ENCODE measurements at places on chromosomes 7 and 10.

GRCh38 chr10:46175831-46176230, 111.0 kb upstream of the ANTXRL start:
- DNase-seq = no peak

GRCh38 chr7:71865172-71865571, 547.0 kb downstream of the CALN1 start:
- DNase-seq = no peak

DNA sequence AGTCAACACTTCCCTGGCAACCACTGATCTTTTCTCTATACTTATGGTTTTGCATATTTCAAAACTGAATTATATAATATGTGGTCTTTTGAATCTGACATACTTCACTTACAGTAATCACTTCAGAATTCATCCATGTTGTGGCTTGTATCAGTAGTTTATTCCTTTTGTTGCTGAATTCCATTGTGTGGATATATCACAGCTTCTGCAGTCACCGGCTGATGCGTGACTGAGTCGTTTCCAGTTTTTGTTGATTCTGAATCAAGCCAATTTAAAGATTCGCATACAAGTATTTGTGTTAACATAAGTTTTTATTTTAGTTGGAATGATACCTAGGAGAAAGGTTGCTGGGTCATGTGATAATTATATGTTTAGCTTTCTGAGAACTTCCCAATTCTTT, 672.5 kb upstream of the ANKRD30A start:
- no peak for DNase-seq

- DNase-seq = no peak
Observed at GRCh38 chr7:148944935-148945934, 61.1 kb upstream of the EZH2 start.

DNA sequence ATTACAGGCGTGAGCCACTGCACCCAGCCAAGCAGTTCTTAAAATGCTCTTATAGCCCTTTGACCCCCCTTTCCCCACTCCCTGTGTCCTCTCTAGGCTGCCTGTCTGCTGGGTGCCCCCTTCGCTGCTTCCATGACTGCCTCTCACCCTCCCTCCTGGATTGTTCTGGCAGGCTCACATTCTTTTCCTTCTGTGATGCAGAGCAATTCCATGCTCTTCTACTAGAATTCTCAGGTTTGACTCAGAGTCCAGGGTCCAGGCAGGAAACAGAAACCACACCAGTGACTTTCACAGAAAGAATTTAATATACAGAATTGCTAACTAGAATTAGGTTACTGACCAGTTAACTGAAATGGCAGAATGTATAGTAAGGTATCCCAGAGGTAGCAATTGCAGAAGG, 244.8 kb downstream of the BAMBI start:
- DNase-seq = no peak

GRCh38 chr10:80730522-80730921, 192.8 kb downstream of the SH2D4B start:
- no peak for DNase-seq

DNA sequence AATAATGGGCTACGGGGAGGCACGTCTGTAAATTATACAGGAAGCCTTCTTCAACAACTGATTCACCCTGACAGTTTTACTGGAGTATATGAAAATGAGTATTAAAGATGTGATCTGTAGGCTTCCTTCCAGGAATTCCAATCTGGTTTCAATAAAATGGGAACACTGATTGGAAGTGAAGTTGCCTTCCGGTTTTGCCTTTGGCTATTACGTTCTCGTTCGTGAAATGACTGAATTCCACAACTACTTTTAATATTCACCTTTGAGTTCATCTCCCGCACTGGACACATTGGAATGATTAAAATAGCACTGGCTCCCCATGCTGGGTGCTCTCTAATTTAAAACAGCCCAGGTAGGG, 350.1 kb upstream of the MKI67 start:
- no peak for DNase-seq

- DNase-seq = no peak
Observed at GRCh38 chr10:19917751-19918478, 101.7 kb downstream of the PLXDC2 start.

GRCh38 chr10:132162590-132163277, 24.0 kb upstream of the DPYSL4 start:
- DNase-seq = no peak

DNA sequence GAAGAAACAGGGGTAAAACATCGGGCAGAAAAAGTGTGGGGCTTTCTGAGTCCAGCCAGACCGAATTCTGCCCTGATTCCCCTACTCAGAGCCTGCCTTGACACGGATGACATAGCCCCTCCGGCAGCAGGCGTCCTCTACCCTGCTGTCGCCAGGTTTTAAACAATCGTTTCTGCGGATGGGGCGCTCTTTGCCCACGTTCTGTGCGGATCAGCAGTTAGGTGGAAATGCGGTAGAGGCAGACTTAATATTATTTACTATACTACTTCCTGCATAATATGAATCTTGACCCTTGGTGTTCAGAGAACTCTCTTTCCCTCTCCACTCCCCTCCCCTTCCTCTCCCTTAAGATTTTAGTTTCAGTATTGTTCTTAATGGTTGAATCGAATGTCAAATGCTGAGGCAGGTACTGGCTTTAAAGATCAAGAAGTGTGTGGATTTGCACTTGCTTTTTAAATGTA, 2.4 kb downstream of the GATA3 start:
- no peak for DNase-seq

All from effector memory CD4-positive, alpha-beta T cell (primary cell).